HepG2 (cell line): ENCODE measurements at places on chromosomes 7 and 10. TPM values are rescaled to one million over a fixed set of nuclear protein-coding genes. Genes with fewer than 3 reads are reported as not detected.

FGFBP3 gene
- total RNA-seq, result 1.1 and 2.0 TPM in 2 replicates

UMAD1 gene
- 17.6 and 26.4 TPM in 2 replicates for total RNA-seq

MARCHF5 gene
- 21.0 and 34.7 TPM in 2 replicates for total RNA-seq

CADPS2 gene
- total RNA-seq, result 43.8 and 62.9 TPM in 2 replicates

DNA sequence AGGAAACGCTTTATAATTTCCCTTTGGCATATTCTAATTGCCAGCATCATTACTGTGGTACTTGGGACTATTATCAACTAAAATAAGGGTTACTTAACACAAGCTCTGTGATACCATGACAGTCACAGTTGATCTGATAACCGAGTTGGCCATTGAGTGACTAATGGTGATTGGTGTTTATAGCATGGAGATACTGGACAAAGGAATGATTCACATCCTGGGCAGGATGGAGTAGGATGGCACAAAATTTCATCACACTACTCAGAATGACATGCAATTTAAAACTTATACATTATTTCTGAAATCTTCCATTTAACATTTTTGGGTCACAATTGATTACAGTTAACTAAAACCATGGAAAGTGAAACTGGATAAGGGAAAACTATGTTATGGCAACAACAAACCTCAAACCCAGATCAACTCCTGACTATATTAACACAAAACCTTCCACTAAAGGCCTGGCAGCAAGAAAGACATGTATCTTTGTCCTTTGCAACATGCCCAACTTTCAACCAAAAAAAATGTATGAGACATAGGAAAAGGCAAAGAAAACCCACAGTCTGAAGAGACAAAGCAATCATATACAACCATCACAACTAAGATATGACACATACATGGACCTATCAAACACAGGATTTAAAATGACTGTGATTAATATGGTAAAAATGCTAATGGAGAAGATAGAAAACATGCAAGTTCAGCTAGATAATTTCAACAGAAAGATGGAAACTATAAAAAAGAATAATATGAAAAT is 208.5 kb upstream of the NRP1 start:
- no peaks in the 10 kb centered on the region for H3K4me1 ChIP-seq
- no peak overlapping the region for H3K4me3 ChIP-seq
- H3K36me3 ChIP-seq, result no peaks in the 10 kb centered on the region
- no peaks in the 10 kb centered on the region; the same call in 2 of the 3 replicates for H3K27me3 ChIP-seq

- H3K27ac ChIP-seq, result no peak overlapping the region
- DNase-seq, result no peak
- H3K4me3 ChIP-seq, result no peak overlapping the region
- H3K27me3 ChIP-seq, result no peaks in the 10 kb centered on the region
- H3K4me1 ChIP-seq, result no peaks in the 10 kb centered on the region
Measured at GRCh38 chr10:24953675-24954074, 1.3 kb upstream of the PRTFDC1 start.

DNA sequence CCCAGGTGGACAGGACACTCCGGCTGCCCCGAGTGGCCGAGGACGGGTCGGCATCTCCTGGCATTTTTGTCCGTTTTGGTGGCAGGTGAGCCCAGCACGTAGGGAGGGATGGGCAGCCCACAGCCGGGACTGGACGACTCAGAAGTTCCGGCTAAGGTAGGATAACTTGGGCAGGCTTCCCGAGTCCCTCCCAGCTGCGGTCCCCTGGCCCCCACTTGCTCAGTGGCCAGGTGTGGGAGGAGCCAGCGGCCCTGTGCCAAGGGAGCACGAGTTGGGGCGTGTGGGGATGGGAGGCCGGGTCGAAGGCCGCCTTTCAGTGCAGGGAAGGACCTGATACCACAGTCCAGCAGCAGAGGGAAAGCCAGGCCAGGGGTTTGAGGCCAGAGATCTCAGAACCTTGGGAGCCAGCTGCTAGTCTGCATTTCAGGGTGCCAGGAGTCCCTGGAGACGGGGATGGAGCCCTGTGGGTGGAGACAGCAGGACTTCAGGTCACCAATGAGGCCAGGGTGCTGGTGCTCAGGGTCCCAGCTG is 58.5 kb downstream of the PWWP2B start:
- no peak overlapping the region for H3K4me3 ChIP-seq
- peaks cover 85% of the 10 kb centered on the region for H3K4me1 ChIP-seq
- H3K27me3 ChIP-seq, result peaks cover 14% of the 10 kb centered on the region
- DNase-seq, result no peak
- no peak overlapping the region for H3K27ac ChIP-seq

GRCh38 chr7:151168003-151168786 is 701 bp upstream of the GBX1 start:
- DNase-seq, result no peak
- no peaks in the 10 kb centered on the region for H3K4me1 ChIP-seq
- H3K27ac ChIP-seq, result no peak overlapping the region
- H3K4me3 ChIP-seq, result peak overlapping the region; percentile 47; the same call in 1 of the 2 replicates
- H3K36me3 ChIP-seq, result no peaks in the 10 kb centered on the region

DNA sequence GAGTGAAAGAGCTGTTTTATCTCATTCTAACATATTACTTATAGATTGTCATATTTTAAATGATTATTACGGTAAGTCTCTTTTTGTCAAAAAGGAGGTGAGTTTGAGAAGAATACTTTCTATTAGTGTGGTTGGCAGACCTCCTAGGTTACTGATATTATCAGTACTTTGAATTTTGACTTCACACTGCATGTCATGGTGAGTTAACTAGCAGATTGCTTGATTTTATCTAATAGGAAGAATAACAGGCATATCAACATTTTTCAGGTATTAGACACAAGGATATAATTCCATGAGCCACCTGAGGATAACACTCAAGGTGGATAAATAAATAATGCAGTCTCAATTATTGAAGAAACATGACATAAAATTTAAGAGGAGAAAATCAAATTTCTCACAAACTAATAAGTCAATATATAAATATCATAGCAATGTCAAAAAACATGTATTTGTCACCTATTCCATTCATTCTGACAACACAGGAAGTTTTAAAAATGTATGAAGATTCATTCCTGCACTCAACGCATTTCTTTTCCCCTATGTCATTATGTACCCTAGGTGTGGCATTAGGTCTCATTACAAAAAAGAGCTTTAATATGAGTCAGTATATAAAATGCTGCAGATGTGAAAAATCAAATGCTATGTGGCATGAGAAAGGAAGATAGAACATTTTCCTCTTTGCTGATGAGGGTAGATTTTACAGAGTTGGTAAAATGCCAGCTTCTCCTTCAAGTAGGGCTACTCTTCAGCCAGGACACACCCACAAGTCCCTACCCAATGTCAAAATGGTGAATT is 1621.6 kb downstream of the REEP3 start:
- no peak for DNase-seq
- no peaks in the 10 kb centered on the region for H3K27me3 ChIP-seq
- no peak overlapping the region for H3K4me3 ChIP-seq
- no peaks in the 10 kb centered on the region for H3K4me1 ChIP-seq
- no peak overlapping the region for H3K27ac ChIP-seq

GRCh38 chr7:81791568-81792518 is 22.0 kb upstream of the HGF start:
- H3K4me1 ChIP-seq, result no peaks in the 10 kb centered on the region
- H3K27me3 ChIP-seq, result no peaks in the 10 kb centered on the region
- no peak overlapping the region for H3K4me3 ChIP-seq
- no peak for DNase-seq

DNA sequence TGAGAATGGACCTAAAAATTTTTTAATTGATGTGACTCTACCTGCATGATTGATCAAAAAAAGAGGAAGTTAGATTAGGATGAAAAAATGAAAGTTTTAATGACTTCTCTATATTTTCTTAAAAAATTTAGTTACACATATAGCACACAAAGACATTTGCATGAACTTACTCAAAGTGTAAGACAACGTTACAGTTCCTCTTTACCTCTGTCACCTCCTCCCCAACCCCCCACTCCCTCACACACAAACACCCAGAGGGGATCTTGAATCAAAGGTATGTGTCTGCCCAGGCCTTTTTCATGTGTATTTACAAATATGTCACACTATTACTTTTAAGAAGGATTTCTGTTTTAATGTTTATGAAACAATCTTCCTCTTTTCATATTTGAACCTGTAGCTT is 20.6 kb upstream of the CDCA7L start:
- H3K27me3 ChIP-seq, result peaks cover 2% of the 10 kb centered on the region; the same call in 1 of the 2 replicates
- H3K4me1 ChIP-seq, result no peaks in the 10 kb centered on the region
- no peaks in the 10 kb centered on the region for H3K36me3 ChIP-seq
- H3K4me3 ChIP-seq, result no peak overlapping the region

GRCh38 chr7:12801107-12801506 is 113.7 kb downstream of the ARL4A start:
- no peaks in the 10 kb centered on the region for H3K27me3 ChIP-seq
- H3K4me1 ChIP-seq, result peaks cover 16% of the 10 kb centered on the region
- H3K36me3 ChIP-seq, result no peaks in the 10 kb centered on the region
- DNase-seq, result no peak
- H3K27ac ChIP-seq, result no peak overlapping the region

GRCh38 chr10:61642676-61643075 is 20.1 kb upstream of the CABCOCO1 start:
- no peaks in the 10 kb centered on the region for H3K4me1 ChIP-seq
- H3K36me3 ChIP-seq, result no peaks in the 10 kb centered on the region
- no peaks in the 10 kb centered on the region for H3K27me3 ChIP-seq
- no peak overlapping the region for H3K27ac ChIP-seq
- DNase-seq, result no peak

- H3K27me3 ChIP-seq, result no peaks in the 10 kb centered on the region
- H3K36me3 ChIP-seq, result no peaks in the 10 kb centered on the region
- no peak for DNase-seq
- no peak overlapping the region for H3K27ac ChIP-seq
Measured at GRCh38 chr7:46970476-46970875, 611.4 kb downstream of the TNS3 start.

GRCh38 chr7:115505136-115505535 is 525.4 kb downstream of the TFEC start:
- no peaks in the 10 kb centered on the region for H3K27me3 ChIP-seq
- no peak for DNase-seq
- H3K27ac ChIP-seq, result no peak overlapping the region
- H3K4me1 ChIP-seq, result no peaks in the 10 kb centered on the region
- no peaks in the 10 kb centered on the region for H3K36me3 ChIP-seq

- H3K4me3 ChIP-seq, result no peak overlapping the region
- no peaks in the 10 kb centered on the region for H3K4me1 ChIP-seq
- no peak for DNase-seq
- H3K27me3 ChIP-seq, result peaks cover 8% of the 10 kb centered on the region; the same call in 1 of the 2 replicates
Measured at GRCh38 chr10:776772-777171, 87.3 kb upstream of the DIP2C start.

- H3K4me1 ChIP-seq, result no peaks in the 10 kb centered on the region
- no peak overlapping the region for H3K27ac ChIP-seq
- DNase-seq, result no peak
- H3K27me3 ChIP-seq, result peaks cover 13% of the 10 kb centered on the region
- H3K36me3 ChIP-seq, result no peaks in the 10 kb centered on the region
Measured at GRCh38 chr10:69807122-69807521, 5.4 kb downstream of the COL13A1 start.

GRCh38 chr7:69564454-69565417 is 33.5 kb upstream of the AUTS2 start:
- H3K36me3 ChIP-seq, result no peaks in the 10 kb centered on the region
- no peak overlapping the region for H3K27ac ChIP-seq
- H3K27me3 ChIP-seq, result no peaks in the 10 kb centered on the region
- no peaks in the 10 kb centered on the region for H3K4me1 ChIP-seq

DNA sequence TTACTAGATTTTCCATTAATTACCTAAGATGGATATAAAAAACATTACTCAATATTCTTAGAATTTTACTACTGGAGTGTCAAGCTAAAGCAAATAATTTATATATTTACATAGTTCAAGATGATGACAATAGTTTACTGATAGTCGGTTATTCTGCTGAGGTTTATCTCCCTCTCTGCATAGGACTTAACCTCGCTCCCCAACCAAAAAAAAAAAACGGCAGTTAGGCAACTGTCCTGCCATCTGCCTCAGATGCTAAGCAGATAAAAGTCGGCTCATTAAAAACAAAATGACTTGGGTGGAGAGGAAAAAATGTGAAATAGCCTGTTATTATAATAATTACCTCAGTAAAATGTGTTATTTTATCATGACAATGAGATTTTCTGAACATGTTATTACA is 14.0 kb upstream of the ITGB8 start:
- H3K4me3 ChIP-seq, result no peak overlapping the region
- DNase-seq, result no peak
- no peak overlapping the region for H3K27ac ChIP-seq
- H3K27me3 ChIP-seq, result no peaks in the 10 kb centered on the region
- no peaks in the 10 kb centered on the region for H3K36me3 ChIP-seq

DNA sequence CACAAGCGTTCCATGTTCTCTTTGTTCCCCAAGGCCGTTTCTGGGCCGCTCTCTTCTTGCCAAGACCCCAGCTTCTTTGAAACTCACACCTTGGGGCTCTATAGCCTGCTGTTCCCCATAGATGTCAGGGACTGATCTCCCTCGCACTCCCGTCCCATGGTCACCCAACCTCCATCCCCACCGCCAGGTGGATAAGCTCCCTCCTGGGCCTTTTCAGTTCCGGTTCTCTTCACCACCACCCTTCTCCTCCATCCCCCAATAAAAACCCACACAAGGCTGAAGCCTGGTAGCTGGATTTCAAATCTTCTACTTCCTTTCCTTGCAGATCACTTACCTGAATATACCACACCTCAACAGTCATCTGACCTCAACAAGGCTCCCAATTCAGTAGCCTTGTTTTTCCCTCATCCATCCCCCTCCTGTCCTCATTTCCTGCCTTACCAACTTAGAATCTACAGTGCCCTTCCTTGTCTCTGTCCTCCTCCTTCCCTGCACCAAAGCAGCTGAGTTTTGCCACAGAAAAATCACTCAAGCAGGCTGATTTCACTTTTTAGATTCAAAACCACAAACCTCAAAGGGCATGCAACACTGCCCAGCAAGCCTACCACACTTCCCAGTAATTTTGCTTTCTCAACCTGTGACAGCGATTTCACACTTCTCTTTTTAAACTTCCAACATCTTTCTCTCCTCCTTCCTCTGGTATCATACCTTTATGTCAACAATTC is 7.7 kb downstream of the SLC37A3 start:
- no peak for DNase-seq
- no peak overlapping the region for H3K27ac ChIP-seq
- no peak overlapping the region for H3K4me3 ChIP-seq
- H3K27me3 ChIP-seq, result no peaks in the 10 kb centered on the region
- no peaks in the 10 kb centered on the region for H3K4me1 ChIP-seq

GRCh38 chr10:110723224-110723891 is 79.2 kb downstream of the RBM20 start:
- H3K4me1 ChIP-seq, result peaks cover 21% of the 10 kb centered on the region
- no peak overlapping the region for H3K27ac ChIP-seq
- H3K4me3 ChIP-seq, result no peak overlapping the region
- H3K36me3 ChIP-seq, result no peaks in the 10 kb centered on the region

GRCh38 chr10:80427541-80427940 is 19.2 kb downstream of the PRXL2A start:
- H3K27ac ChIP-seq, result no peak overlapping the region
- no peaks in the 10 kb centered on the region for H3K4me1 ChIP-seq
- DNase-seq, result no peak
- H3K4me3 ChIP-seq, result no peak overlapping the region
- H3K36me3 ChIP-seq, result peaks cover 22% of the 10 kb centered on the region
